ENCODE measurements at places on chromosomes 3 and 15.
A peak's percentile ranks its signal among the peaks of the same experiment; 100 is the strongest.

DNA sequence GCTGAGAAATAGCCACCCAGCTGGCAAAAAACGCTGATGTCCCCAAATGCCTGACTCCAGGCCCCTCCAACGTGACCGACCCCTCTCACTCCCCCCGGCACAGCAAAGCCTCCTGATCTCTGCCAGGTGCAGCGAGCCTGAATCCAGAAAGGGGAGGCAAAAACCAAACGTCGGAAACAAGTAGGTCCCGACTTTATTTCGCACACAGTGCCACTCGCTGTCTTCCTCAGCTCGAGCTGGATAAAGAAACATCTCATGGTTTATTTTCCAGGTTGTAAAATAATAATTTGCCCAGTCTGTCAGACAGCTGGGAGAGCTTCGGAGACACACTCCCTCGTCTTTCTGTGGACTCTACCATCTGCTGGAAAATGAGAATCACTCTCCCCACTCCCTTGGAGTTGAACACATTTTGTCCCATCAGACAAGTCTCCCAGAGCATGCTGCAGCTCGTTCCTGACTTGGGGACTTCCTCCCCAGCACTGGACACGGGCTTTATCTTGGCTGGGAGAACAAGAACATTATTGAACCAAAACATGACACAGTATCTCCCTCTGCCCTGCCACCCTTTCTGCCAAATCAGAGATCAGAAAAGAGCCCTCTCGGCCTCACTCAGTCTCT, 142.8 kb downstream of the NUP210 start:
- DNase-seq: no peak

DNA sequence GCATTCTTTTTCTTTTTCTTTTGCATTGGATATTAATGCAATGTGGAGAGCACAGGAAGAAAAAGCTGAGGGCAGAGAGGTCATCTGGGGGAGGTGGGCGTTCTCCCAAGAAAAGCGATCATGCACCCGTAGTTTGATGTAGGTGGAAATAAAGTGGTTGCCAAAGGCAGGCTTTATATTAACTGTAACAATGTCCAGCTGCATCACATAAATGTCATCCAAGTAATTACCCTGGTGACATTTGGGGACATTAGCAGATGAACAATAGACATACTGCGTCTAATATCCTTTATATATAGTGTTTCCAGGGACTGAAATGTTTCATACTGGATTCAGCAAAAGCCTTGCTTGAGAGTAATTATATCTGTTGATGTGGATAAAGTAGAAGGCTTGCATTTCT, 135.5 kb downstream of the CNTN6 start:
- DNase-seq: no peak

- DNase-seq: no peak
These were observed 9.4 kb upstream of the LRRC34 start for GRCh38 chr3:169822091-169822490.

DNA sequence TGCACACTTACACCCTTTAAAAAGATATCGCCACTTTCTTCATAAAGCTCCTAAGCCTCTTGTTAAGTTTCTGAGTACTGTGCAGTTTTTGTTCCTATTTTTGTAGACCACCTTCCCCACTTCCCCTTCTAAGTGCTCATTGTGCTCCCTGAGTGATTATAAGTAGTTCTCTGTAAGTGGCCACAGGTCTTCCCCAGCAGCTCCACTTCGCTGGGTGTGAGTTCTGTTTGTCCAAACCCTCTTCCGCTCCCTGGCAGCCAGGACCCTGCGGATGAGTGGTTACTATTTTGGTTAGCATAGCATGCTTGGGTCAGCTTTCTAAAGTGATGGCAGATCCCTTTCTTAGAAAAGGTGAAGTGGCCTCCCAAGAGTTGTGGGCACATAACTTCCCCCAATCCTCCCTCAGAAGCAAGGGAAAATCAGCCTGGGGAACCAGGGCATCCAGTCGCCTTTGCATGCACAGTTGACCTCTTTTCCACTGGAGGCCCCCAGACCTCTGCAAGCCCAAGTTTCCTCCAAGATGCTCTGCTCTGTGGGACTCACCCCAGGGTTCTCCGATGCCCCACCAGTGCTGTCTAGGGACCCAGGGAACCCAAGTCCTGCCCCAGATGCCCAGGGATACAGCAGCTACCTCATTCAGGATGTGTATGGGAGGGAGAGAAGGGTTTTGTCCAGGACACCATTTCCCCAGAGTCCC, 69.6 kb downstream of the ATP10A start:
- no peak for DNase-seq

- DNase-seq: no peak
These were observed 166.0 kb downstream of the MCTP2 start for GRCh38 chr15:94397337-94397736.

- DNase-seq: peak; percentile 25
These were observed at the start of gene EIF4E3 for GRCh38 chr3:71725271-71725991. EIF4E3 (minus strand) TSS chr3:71725402; CDS start chr3:71725367, 35 bp downstream.

DNA sequence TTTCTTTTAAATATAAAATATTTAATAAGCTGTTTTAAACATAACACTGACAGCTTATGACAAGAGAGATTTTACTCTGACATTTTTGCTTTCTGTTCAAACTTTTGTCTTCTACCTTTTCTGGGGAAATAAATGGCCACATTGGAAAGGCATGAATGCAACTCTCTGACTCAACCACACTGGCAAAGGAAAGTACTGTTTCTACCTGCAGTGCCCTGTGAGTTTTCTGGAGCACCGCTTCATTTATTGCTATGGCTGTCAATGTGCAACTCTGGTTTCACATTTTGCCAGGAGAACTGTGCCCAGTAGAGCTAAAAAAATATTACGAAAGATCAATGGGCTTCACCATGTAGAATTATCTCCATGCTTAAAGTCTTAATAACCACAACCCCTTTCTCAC, 15.1 kb downstream of the PDZRN3 start:
- DNase-seq: no peak

DNA sequence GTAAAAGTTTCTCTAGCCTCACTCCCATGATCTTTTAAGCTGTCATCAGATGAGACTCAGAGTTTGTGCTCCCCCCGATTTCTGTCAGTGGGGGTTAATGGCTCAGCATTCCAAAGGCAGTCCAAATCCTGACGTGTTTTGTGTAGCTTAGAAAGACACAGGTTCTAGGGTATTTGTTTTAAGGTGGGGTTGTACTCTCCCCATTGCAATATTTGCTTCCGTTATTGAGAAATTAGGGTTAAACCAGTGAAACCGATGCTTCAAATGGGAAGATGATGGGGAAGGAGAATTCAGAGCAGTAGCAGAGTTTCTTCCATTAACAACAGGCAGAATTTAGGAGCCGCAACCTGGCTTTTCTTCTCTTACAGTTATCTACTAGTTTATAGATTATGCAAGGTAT, 3.4 kb downstream of the PIGB start:
- no peak for DNase-seq

DNA sequence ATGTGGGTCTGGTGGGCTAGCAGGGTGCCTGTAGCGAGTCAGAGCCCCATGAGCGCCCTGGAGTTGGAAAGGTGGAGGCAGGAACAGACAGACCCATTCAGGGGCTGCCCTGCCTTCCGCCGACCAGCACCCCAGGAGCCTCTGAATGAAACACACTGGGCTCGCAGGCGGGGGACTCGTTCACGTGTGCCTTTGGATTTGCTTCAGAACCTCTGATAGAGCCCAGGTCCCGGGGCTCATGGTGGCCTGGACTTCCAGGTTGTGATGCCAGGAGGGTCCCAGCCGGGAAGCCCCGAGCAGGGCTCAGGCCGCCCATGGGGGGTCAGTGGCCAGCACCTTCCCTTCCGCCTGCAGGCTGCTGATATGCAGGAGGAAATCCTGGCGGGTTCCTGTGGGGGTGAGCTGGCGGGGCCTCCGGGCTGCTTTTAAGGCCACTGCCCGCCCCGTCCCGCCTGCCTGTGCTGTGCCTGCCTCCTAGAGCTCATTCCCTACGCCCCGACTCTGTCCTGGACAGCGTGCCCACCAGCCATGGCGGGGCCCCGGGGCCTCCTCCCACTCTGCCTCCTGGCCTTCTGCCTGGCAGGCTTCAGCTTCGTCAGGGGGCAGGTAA, at the start of gene STAB1:
STAB1 (plus strand) TSS at position 453 of the 610 bp plus-strand sequence; CDS start at position 529, 76 bp downstream.
- no peak for DNase-seq

DNA sequence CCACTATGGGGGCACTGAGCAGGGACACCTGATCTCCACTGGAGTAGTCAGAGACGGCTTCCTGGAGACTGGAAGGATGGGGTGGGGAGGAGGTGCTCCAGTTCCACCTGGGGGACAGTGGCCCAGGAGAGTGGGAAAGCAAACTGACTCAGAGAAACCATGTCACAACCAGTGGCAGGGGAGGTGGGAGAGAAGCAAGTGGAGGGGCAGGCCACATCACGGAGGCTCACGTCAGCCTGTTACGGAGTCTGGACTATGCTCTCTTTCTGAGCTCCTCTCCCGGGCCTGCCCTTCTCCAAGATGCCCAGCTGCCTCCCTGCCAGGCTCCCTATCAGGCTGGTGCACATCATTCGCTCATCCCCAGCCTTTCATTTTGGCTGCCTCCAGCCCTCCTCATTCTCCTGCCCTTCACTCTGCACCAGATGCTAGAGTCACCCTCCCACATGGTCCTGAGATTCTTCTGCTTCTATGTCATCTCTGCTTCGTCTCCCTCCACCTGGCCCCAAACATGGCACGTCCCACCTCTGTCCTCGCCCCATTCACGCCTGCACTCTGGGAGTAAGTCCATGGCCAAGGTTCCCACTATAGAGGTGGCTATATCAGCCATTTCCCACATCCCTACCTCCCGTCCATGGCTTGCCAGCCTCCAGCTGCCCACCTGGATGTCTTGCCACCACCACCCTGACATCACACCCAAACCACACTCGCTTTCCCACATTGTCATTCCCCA, 100.3 kb downstream of the ADCY5 start:
- DNase-seq: no peak

DNA sequence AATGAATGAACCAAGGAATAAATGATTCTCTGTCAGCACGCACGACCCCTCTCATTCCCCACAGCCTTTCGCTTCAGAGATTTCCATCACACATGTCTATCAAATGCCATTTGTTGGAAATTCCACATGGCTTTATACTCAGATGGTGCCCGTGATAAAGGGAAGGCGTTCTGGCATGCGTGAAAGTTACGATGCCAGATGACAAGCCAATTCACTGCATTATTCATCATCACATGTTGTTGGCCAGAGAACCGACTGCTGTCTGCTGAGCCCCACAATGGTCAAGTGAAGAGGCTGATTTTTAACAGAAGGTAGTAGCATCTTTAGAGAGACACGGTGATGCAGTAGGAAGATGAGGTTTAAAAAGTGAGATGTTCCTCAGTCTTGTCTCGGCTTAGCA, 74.1 kb upstream of the FRMD4B start:
- DNase-seq: no peak

- no peak for DNase-seq
These were observed 727.1 kb upstream of the NECTIN3 start for GRCh38 chr3:110344487-110344886.

DNA sequence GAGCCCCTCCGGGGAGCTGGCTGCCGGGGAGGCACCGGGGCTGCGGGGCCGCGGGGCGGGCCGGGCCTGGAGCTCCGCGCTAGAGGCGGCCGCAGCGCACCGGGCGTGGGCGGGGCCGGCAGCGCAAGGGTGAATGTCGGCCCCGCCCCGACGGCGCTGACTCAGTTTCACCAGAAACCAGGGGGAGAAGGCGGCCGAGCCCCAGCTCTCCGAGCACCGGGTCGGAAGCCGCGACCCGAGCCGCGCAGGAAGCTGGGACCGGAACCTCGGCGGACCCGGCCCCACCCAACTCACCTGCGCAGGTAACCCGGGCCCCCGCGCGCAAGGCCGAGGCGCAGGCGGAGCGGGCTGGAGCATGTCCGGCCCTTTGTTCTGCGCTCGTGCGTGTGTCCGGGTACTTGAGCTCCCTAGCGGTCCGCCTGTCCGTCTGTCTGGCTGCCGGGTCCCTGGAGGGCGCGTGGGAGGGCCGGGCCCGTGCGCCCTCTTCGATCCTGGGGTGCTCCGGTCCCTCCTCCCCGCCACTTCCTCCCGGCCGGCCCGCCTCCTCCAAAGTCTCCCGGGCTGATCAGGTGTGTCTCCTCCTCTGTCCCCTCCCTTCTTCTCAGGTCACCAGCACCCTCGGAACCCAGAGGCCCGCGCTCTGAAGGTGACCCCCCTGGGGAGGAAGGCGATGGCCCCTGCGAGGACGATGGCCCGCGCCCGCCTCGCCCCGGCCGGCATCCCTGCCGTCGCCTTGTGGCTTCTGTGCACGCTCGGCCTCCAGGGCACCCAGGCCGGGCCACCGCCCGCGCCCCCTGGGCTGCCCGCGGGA, at the start of gene SPINT1:
SPINT1 (plus strand) TSS at position 164 of the 811 bp plus-strand sequence; CDS start at position 671, 507 bp downstream.
- DNase-seq: peak; percentile 67

- no peak for DNase-seq
These were observed 558.5 kb downstream of the MECOM start for GRCh38 chr3:169104972-169105371.

GRCh38 chr3:184815046-184815930, 3.3 kb downstream of the VPS8 start:
- no peak for DNase-seq

DNA sequence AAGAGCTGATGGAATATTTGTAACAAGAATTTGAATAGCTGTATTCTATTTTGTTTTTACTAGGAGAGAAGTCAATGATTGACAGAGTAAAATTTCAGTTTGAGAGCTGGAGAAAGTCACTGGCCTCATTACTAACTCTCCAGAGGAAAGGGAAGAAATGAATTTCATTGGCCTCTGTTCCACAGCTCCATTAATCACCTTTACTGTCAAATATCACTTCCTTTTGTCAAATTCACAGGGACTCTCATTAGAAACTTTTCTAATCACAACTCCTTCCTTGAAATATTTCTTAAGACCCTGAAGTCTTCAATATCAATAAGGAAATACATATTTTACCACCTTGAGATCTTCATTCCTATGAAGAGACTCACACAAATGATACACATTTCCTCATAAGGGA, 379.9 kb upstream of the RASGRP1 start:
- DNase-seq: no peak
